ENCODE measurements at places on chromosomes 6 and 20.

DNA sequence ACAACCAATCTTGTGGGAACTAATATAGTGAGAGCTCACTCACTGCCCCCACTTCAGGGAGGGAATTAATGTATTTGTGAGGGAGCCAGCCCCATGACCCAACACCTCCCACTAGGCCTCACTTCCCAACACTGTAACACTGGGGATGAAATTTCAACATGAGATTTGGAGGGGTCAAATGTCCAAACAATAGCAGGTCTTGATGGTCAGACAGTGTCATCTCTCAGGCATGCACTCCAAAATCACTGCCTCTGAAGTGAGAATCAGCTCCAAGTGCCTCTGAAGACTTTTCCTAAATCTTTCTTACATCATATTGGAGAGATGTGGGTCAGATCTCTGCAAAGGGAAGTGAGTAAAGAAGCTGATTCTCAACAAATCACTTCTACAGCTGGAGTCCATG lies 13.8 kb upstream of the SAYSD1 start:
- DNase-seq = no peak

DNA sequence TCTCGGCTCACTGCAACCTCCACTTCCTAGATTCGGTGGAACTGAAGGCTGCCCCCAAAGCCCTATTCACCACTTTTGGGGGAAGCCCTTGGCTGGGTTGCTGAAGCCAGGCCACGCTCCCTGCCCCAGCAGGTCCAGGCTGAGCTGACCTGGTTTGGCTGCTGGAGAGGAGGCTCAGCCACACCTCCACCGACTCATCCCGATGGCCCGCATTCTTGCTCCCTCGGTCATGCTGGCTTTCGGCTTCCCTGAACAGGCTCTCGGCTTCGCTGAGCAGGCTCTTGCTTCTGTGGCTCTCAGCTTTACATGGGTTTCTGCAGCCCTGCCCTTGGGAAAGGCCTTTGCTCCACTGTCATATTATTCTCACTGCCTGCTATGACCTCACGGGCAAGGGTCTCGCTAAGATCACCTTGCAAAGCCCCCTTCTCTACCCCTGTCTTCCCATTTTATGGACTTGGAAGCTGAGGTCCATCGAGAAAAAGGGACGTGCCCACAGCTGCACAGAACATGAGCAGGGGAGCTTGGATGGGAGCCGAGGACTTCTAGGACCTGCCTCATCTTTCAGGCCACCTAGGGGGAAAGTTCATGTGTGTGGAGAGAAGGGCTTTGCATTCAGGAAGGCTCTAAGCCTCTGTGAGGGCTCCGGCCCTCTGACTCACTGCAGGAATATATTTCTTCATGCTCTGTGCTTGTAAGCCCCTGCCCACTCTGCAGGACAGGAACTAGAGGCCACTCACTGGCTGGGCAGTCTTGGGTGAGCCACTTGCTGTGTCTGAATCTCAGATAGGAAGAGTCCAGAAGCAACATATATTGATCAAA lies 15.6 kb downstream of the ARHGAP40 start:
- no peak for DNase-seq

DNA sequence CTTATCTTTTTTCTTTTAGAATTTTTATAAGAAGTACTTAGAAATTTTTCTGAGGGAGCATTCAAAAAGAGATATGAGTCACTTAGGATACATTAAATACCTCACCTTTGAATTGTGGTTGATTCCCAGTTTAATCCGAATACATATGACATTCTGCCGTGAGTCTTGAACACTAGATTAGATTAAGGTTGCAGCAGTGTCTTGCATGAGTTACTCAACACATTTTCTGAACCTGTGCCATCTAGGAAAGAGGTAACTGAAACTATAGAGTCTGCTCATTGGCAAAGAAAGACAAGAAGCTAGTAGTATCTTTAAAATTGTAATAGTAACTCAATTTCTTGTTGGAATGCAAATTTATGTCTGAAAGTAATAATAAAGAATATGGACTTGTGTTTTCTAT lies 14.9 kb downstream of the PEX3 start:
- DNase-seq = peak; percentile 9

DNA sequence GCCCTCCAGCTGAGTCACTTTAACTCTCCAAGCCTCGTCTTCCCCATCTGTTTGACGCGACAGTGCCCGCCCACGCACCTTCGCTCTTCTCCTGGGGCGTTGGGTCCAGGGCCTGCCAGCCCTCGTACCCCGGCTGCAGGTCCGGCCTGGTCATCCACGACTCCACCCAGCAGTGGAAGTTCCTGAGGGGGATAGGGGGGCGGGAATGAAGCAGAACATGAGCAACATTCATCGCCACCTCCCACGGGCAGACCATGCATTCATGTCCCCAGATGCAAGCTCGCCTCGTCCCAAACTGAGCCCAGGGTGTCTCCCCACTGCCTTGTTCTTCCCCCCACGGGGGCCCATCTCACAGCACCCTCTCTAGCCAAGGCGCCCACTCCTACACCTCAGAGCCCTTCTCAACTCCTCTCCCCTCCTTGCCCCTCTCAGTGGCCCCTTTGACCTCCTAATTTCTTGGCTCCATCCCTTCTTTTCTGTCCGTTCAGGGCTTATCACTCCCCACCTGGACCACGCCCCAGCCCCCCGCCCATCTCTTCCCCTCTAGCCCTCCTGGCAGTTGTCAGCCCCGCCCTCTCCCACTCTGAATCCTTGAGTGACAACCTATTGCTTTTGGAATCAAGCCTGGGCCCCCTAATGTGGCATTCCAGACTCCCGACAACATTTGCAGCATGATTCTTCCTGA lies 23.7 kb downstream of the TGM2 start:
- DNase-seq = peak; percentile 34

GRCh38 chr6:30823534-30823865 lies 60.8 kb upstream of the DDR1 start:
- DNase-seq = no peak

DNA sequence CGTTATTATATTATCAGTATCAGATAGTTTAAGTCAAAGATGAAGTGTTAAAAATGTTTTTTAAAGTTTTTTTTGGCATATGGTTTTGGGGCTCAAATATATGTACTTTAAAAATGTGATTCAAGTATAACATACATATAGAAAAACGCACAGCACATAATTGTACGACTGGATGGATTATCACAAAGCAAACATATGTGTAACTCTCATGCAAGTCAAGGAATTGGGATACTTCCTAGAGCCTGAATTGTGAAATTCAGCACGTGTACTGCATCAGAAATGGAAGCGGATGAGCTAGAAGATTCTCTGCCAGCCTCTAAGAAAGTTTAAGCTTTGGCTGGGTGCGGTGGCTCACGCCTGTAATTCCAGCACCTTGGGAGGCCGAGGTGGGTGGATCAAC lies 340.9 kb downstream of the PRL start:
- DNase-seq = no peak

DNA sequence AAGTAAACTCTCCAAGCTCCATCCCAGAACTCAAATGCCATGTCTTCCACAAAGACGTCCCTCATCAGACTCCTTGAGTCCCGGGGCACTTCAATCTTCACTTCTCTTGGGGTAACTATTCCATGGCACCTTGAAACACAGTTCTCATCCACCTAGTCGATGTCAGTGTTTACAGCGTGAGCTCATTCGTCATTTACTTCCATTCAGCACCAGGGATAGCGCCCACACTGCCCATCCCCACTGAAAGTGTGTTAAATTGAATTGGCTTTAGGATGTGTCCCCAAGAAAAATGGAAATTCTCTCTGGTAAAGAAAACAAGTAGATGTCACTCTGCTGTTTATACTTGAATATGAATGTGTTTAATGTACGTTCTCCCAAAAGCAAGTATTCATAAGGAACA lies 31.3 kb downstream of the KCNK15 start:
- DNase-seq = peak; percentile 23

- peak; percentile 69 for DNase-seq
Measured at GRCh38 chr6:139452148-139452876, 77.9 kb upstream of the CITED2 start.

DNA sequence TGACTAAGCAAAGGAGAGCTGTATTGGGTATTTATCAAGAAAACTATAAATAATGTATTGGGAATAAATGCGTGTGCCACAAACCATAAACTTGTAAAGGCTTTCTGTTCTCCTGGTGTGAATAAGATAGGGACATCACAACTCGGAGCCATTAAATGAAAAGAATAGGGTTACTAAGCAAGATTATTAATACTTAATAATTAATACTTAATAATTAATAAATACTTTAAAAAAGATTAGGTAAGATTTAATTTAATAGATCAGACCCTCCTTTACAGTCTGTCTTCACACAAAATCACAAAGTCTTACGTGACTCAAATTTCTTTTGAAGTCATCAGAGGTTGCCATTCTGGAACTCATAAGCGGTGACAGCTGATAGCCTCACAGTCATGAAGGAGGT lies 648.9 kb downstream of the PRKN start:
- no peak for DNase-seq

DNA sequence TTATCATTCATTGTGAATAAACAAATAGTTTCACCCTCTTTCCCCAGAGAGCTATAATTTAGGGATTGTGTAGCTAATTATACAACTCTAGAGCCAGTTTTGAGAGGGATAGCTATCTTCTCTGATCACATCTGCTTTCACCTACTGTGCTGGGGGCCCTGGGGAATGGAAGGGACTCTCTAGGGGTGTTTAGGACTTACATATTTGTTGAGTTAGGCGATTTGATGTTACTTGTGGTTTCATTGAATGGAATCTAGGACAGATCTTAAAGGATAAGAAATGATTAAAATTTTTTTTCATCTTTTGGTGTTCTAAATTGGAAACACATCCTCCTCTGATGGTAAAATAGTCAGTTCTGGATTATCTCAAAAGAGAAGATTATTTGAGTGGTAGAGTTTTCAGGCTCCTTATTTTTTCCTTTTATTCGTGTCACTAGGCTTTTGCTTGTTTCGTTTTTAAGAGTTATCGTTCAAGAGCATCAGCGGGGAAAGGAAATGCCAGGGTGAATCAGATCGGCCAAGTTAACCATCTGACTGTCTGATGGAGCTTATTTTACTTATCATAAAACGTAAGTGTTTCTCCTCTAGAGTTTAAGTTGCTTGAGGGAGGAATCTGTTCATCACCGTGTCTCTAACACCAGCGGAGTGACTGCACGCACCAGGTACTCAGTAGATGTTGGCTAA lies 236.7 kb downstream of the FARS2 start:
- DNase-seq = peak; percentile 91

GRCh38 chr20:20079102-20079784 lies 26.9 kb downstream of the CFAP61 start:
- DNase-seq = no peak

DNA sequence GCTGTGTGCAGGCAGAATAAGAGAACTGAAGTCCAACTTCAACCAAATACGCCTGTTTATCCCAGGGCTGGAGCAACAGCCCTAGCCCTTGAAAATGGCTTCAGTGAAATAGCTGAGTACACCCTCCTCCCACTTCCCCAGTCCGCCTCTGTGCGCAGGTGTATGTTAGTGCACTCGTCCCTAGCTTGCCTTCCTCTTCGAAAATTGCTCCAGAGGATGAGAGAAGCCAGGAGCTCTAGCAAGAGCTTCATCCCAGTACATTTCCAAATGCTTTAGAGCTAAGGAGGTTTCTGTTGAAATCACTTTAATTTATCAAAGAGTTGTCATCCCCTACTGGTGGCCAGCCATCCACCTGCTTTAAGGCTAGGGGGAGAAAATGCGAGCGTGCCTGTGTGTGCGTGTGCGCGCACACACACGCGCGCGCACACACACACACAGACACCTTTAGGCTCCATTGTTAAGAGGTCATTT lies 5.4 kb upstream of the POU3F2 start:
- no peak for DNase-seq

DNA sequence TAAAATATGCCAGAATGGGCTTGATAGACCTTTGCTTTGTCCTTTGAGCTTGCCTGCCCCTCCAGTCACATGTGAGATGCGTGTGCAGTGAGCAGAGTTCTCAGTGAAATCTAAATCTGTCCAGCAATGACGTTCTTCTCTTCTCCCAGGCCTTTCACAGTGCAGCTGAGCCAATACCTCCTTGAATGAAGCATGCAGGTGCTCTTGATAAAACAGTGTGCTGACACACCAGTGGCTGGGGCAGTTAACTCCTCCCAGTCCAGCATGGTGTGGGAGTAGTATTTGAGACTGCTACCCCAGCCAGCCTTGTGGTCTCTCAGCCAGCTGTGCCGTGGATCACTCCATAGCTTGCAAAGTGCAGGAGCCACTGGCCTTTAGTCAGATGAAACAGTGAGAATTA lies 240.5 kb downstream of the FARS2 start:
- no peak for DNase-seq

GRCh38 chr20:56995635-56996075 lies 270.8 kb downstream of the BMP7 start:
- DNase-seq = no peak

- no peak for DNase-seq
Measured at GRCh38 chr6:118736440-118736839, 85.0 kb upstream of the CEP85L start.

DNA sequence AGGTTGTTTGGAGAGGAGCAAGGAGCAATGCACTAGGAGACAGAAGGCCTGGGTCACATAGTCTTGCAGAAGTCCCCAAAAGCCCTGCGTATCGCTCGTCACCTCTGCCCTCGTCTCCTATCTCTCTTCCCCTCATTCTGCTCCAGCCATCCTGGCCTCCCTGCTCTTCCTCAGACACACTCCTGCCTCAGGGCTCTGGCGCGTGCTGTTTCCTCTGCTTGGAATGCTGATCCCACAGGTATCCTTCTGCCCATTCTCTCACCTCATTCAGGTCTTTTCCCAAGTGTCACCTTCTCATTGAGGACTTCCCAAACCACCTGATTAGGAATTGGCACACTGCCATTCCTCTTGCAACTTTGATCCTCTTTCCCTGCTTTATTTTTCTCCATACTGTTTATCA lies 9.0 kb upstream of the SLC2A10 start:
- DNase-seq = no peak

DNA sequence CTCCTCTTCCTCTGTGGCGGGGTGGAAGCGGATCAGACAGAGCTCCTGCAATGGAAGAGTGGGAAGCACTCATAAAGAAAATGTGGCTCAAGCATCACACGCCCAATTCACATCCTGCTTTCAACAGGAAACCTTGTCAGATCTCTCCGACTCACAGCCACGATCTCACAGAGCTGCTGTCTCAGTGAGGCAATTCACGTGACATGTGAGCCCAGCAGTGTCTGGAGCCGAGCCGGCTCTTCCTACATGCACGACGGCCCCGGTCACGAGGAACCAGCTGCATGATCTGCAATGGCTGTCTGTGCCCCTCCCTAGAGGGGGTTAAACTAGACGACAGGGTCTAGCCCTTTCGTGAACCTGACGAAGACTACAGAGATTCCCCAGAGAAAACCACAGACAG lies 29.5 kb upstream of the TCFL5 start:
- no peak for DNase-seq

DNA sequence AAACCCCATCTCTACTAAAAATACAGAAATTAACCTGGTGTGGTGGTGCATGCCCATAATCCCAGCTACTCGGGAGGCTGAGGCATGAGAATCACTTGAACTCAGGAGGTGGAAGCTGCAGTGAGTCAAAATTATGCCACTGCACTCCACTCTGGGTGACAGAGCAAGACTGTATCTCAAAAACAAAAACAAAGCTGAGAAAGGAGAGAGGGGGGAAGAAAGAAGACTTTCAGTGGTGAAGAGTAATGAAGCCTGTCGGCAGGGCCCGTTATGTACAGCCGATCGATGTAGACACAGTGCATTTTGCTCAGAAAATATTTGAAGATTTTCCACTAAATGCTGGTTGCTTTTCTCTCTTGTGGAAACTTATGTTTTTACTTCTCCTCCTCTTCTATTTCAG lies 13.8 kb downstream of the VAPB start:
- DNase-seq = no peak

- no peak for DNase-seq
Measured at GRCh38 chr6:114272582-114272981, 70.2 kb downstream of the HS3ST5 start.
